ENCODE measurements at places on chromosomes 7 and 10. TPM values are rescaled to one million over a fixed set of nuclear protein-coding genes. Genes with fewer than 3 reads are reported as not detected.

DNA sequence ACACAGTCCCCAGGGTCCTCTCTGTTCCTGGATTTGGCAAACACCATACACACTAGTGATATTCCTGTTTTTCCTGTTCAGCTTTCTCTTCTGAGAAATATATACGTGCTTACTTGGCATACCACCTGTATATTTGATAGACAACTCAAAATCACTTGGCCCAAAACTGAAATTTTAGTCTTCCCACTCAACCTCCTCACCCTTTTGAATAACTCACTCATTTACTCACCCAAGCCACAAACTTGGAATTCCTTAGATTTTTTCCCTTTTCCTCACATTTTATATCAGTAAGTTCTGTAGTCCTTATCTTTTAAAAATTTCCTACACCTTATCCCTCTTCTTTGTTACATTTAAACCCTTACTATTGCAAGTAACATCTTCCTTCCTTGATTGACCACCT, 143.4 kb downstream of the PPP1R3A start:
- no peaks in the 10 kb centered on the region for H3K27me3 ChIP-seq
- H3K27ac ChIP-seq: no peak overlapping the region
- no peaks in the 10 kb centered on the region for H3K4me1 ChIP-seq
- DNase-seq: no peak
- H3K36me3 ChIP-seq: no peaks in the 10 kb centered on the region

- peaks cover 29% of the 10 kb centered on the region for H3K36me3 ChIP-seq
- no peaks in the 10 kb centered on the region for H3K27me3 ChIP-seq
- peaks cover 32% of the 10 kb centered on the region for H3K4me1 ChIP-seq
- peak overlapping the region; percentile 80 for H3K27ac ChIP-seq
- H3K4me3 ChIP-seq: no peak overlapping the region
Measured at GRCh38 chr7:107594961-107595737, 15.1 kb downstream of the BCAP29 start.

DNA sequence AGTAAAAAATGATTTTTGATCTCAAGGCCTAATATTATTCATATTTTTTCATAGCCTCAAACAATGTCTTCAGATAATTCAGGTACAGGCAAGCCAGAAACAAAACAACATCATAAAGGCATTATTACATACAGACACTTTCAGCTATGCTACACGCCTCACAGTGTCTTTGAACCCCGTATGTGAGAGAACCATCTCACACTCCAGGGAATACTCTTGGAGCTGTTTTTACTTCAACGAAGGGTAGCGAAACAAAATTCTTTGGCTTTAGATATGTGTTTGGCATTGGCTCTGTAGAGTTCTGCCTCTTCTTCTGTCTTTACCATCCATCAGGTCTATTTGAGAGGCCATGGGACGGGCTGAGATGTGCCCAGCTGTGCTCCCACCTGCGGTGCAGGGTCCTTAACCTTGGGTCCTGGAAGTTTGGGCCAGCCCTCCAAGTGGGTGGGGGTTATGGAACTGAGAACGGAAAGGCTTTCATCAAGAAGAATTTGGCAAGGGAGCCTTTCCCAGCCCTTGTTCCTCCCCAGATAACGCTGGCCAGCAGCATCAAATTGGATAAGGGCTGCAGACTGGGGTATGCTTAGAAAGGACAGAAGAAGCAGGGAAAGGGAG, 276.9 kb downstream of the TCF7L2 start:
- H3K4me3 ChIP-seq: no peak overlapping the region
- no peaks in the 10 kb centered on the region for H3K27me3 ChIP-seq
- H3K27ac ChIP-seq: no peak overlapping the region
- no peaks in the 10 kb centered on the region for H3K36me3 ChIP-seq

DNA sequence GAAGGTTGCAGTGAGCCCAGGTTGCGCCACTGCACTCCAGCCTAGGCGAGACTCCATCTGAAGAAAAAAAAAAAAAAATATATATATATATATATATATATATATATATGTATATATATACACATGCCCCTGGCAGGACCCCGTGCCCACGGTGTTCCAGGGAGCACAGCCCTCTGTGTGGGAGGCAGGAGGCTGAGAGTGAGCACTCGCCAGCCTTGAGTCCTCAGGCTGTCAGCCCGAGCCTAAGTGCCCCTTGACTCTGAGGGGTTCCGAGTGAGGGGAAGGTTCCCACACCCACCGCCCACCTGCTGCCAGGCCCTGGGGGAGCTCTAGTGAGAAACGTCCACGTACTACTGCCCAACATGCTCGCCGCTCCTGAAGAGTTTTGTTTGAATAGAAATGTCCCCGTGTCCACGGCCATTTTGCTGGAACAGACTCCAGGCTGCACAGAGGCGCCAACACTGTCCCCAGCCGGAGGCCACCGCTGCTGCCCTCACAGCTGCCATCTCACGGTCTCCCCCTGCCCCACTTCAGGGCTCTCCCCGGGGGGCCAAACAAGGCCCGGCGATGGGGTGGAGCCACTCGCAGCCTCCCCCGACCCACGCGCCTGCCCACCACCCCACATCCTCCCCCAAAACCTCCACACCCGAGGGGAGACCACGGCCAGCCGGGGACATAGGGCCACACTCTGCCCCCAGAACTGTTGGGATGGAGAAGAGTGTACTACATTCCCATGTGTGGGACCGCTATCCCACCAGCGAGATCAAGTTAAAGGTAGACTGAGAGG, 62.8 kb upstream of the EBF3 start:
- H3K36me3 ChIP-seq: no peaks in the 10 kb centered on the region
- H3K27ac ChIP-seq: no peak overlapping the region
- H3K4me1 ChIP-seq: no peaks in the 10 kb centered on the region

DNA sequence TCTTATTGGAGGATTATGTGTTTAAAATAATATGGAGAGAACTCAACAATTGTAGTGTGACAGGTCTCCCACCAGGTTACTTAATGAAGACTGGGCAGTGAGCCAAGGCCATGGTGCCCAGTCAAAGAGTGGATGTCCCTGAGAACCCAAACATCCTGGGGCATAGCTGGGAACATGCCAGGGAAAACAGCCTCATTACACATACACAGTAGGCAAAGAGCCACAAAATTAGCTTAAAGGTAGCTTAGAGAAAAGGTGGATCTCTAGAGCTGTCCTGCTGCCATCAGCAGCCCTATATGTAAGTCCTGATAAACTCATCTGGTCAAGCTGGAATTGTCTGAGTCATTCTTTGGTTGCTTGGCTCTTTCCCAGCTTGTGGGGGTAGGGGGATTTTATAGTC, 287.8 kb downstream of the PHF14 start:
- H3K27me3 ChIP-seq: no peaks in the 10 kb centered on the region
- H3K36me3 ChIP-seq: no peaks in the 10 kb centered on the region
- no peak overlapping the region for H3K4me3 ChIP-seq

- H3K36me3 ChIP-seq: no peaks in the 10 kb centered on the region
- no peak for DNase-seq
- no peak overlapping the region for H3K27ac ChIP-seq
- H3K4me3 ChIP-seq: no peak overlapping the region
Measured at GRCh38 chr7:151992375-151992774, 33.1 kb upstream of the GALNT11 start.

DNA sequence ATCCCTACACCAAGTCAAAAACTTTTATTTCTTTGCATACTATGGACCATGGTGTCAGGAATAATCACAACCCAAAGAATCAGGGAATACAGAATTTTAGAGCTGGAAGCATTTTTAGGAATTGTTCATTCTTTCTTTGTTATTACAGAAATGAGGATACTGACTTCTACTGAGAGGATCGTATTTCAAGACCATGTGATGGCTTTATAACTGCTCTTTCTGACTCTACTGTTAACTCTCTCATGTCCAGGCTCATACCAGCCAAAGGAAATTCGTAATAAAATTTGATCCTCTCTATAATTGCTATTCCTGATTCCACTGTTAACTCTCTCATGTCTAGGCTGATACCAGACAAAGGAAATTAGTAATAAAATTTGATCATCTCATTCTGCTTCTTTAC, 1050.9 kb upstream of the C7orf33 start:
- no peak overlapping the region for H3K4me3 ChIP-seq
- H3K27ac ChIP-seq: no peak overlapping the region
- no peaks in the 10 kb centered on the region for H3K36me3 ChIP-seq
- no peak for DNase-seq
- H3K4me1 ChIP-seq: no peaks in the 10 kb centered on the region

The RAB19 gene
- total RNA-seq: not detected

DNA sequence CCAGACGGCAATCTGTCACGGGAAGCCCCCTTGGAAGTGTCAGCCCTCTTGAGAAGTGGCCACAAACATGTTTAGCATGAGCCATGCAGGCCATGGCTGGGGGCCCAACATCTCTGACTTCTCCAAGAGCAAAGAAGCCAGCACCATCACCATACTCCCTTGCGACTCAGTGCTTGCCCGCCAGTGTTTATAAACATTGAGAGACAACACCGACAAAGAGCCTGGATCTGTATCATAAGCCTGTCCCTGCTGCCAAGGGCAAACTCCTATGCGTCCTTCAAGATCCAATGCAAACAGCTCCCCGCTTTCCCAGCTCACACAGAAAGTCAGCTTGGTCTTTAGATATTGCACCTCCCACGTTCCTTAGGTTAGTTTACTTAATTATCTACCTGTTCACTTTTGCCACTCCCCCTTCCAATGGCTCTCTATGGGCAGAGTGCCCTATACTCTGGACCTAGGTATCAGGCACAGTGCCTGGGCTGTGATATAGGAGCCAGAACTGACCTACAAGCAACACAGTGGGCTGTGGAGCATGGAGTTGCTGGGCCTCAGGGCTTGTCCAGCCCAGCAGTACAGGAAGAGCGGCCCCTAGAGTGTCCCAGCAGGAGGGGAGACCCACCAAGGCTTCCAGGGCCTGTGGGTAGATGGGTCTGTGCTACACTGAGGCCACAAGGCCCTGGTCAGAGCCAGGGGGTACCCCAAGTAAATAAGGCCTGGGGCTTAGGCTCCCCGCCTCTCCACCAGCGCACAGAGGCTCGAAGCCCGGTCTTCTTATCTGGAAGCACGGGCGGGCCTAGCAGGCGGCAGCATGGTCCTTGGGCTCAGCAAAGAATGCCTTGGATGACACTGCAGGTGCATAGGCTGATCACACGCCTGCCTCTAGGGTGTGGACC, 37.7 kb downstream of the CAMK2B start:
- no peaks in the 10 kb centered on the region for H3K36me3 ChIP-seq
- no peak overlapping the region for H3K27ac ChIP-seq
- no peak for DNase-seq
- no peak overlapping the region for H3K4me3 ChIP-seq
- H3K4me1 ChIP-seq: no peaks in the 10 kb centered on the region

GRCh38 chr7:36202398-36202797, 49.3 kb downstream of the EEPD1 start:
- no peaks in the 10 kb centered on the region for H3K36me3 ChIP-seq
- no peak overlapping the region for H3K4me3 ChIP-seq
- no peak for DNase-seq
- H3K27me3 ChIP-seq: no peaks in the 10 kb centered on the region

GRCh38 chr10:9878383-9878782, 1139.3 kb upstream of the CELF2 start:
- H3K27me3 ChIP-seq: no peaks in the 10 kb centered on the region
- no peaks in the 10 kb centered on the region for H3K36me3 ChIP-seq
- no peak for DNase-seq
- H3K27ac ChIP-seq: no peak overlapping the region
- H3K4me1 ChIP-seq: no peaks in the 10 kb centered on the region

The OR9A2 gene
- total RNA-seq: not detected

- H3K27ac ChIP-seq: no peak overlapping the region
- no peaks in the 10 kb centered on the region for H3K36me3 ChIP-seq
- H3K4me1 ChIP-seq: no peaks in the 10 kb centered on the region
- peaks cover 25% of the 10 kb centered on the region for H3K27me3 ChIP-seq
- no peak for DNase-seq
- no peak overlapping the region for H3K4me3 ChIP-seq
Measured at GRCh38 chr10:117818721-117819120, 228.0 kb downstream of the RAB11FIP2 start.

The TEX36 gene
- not detected for total RNA-seq

DNA sequence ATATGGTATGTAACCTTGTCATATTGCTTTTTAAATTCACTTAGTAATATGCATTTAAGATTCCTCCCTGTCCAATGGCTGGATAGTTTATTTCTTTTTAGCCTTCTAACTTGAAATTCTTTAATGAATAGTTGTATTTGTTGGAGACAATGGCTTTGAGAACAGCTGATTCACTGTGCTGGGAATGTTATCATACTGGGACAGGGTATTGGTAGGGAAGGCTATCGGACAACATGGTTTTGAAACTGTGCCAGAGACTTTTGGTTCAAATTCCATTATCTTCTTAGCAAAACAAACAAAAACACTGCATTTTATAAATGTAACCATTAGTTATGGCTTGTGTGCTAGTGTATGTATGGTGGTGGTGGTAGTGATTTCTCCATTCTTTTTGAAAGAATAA, 517.1 kb upstream of the ANKRD30A start:
- no peaks in the 10 kb centered on the region for H3K4me1 ChIP-seq
- H3K27me3 ChIP-seq: no peaks in the 10 kb centered on the region
- H3K4me3 ChIP-seq: no peak overlapping the region
- no peaks in the 10 kb centered on the region for H3K36me3 ChIP-seq
- H3K27ac ChIP-seq: no peak overlapping the region

The DPY19L1 gene
- total RNA-seq: 10.8 TPM

DNA sequence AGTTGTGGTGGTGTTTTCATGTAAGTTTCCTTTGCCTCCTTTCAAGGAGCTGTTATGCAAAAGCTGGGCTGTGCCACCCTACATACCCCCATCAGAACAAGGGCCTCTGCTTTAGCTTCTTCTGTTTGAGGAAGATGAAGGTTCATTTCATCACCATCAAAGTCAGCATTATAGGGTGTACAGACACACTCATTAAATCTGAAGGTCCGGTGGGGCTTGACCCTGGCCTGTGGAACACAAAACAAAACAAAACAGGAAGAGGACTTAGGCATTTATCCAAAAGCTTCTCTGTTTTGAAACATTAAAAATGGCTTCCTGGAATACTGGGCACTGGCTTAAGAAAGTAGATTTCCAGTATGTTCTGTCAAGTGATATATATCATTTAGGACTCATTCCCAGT, 15.8 kb downstream of the POLR3A start:
- H3K36me3 ChIP-seq: peaks cover 100% of the 10 kb centered on the region
- DNase-seq: no peak
- no peak overlapping the region for H3K27ac ChIP-seq
- H3K4me1 ChIP-seq: no peaks in the 10 kb centered on the region
- H3K4me3 ChIP-seq: no peak overlapping the region

The TWIST1 gene
- 16.3 TPM for total RNA-seq

GRCh38 chr10:60479305-60480020, 89.8 kb upstream of the ANK3 start:
- no peaks in the 10 kb centered on the region for H3K27me3 ChIP-seq
- no peaks in the 10 kb centered on the region for H3K36me3 ChIP-seq
- peaks cover 4% of the 10 kb centered on the region for H3K4me1 ChIP-seq
- H3K27ac ChIP-seq: no peak overlapping the region

The CD36 gene
- total RNA-seq: 91.6 TPM

The GIMAP7 gene
- 20.4 TPM for total RNA-seq

The FBXL13 gene
- total RNA-seq: 0.52 TPM

The ZFAND4 gene
- 18.7 TPM for total RNA-seq

The RNF148 gene
- total RNA-seq: 0.58 TPM

GRCh38 chr7:66517212-66517909, 111.3 kb upstream of the KCTD7 start:
- no peaks in the 10 kb centered on the region for H3K36me3 ChIP-seq
- no peaks in the 10 kb centered on the region for H3K27me3 ChIP-seq
- H3K27ac ChIP-seq: no peak overlapping the region
- DNase-seq: no peak
- H3K4me1 ChIP-seq: no peaks in the 10 kb centered on the region
- H3K4me3 ChIP-seq: no peak overlapping the region

- no peak for DNase-seq
- no peaks in the 10 kb centered on the region for H3K27me3 ChIP-seq
- peaks cover 16% of the 10 kb centered on the region for H3K4me1 ChIP-seq
- no peak overlapping the region for H3K4me3 ChIP-seq
Measured at GRCh38 chr7:139651914-139652313, 125.9 kb downstream of the HIPK2 start.

- no peak for DNase-seq
- no peak overlapping the region for H3K4me3 ChIP-seq
- H3K4me1 ChIP-seq: no peaks in the 10 kb centered on the region
- no peaks in the 10 kb centered on the region for H3K27me3 ChIP-seq
- no peaks in the 10 kb centered on the region for H3K36me3 ChIP-seq
- H3K27ac ChIP-seq: no peak overlapping the region
Measured at GRCh38 chr7:17581301-17581700, 282.8 kb downstream of the AHR start.

Data from esophagus muscularis mucosa (tissue), 4 donors.